ENCODE measurements at places on chromosomes 13 and 19.

GRCh38 chr13:82330499-82330898, 1551.8 kb downstream of the SLITRK1 start:
- peak; percentile 5 for DNase-seq

GRCh38 chr13:20713014-20713376, 9.5 kb downstream of the IL17D start:
- DNase-seq, result no peak

DNA sequence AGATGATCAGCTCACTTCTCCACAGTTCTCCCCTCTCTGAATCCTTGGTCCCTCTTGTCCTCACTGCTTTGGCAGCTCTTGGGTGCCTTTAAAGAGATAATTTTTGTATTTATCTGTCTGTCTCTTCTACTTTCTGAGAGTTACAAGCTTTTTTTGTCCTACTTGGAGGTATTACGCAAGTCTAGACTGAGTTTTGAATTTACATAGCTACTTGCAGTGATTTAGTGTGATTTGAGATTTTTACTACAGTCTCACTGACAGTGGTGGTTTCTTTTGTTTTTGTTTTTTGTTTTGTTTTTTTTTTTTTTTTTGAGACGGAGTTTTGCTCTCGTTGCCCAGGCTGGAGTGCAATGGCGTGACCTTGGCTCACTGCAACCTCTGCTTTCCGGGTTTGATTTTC, 22.1 kb downstream of the URI1 start:
- DNase-seq, result no peak

- no peak for DNase-seq
These were observed 1.3 kb upstream of the DOCK9 start for GRCh38 chr13:98979012-98979660.

DNA sequence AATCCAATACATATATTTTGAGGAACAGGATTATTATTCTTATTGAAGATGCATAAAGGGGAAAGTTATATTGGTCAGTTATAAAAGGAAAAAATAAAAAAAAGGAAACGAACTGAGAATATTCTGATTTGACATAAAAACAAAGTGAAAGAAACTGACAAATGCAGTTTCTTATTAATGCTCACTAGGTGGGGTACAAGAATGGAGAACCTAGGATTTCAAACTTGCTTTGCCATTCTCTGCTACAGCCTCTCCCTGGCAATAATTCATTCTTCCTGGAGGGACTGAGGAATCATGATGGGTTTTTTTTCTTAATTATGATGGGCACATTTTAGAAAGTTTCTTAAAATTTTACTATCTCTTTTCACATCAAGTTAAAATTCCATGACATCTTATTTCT, 154.9 kb downstream of the PCDH9 start:
- DNase-seq, result no peak

DNA sequence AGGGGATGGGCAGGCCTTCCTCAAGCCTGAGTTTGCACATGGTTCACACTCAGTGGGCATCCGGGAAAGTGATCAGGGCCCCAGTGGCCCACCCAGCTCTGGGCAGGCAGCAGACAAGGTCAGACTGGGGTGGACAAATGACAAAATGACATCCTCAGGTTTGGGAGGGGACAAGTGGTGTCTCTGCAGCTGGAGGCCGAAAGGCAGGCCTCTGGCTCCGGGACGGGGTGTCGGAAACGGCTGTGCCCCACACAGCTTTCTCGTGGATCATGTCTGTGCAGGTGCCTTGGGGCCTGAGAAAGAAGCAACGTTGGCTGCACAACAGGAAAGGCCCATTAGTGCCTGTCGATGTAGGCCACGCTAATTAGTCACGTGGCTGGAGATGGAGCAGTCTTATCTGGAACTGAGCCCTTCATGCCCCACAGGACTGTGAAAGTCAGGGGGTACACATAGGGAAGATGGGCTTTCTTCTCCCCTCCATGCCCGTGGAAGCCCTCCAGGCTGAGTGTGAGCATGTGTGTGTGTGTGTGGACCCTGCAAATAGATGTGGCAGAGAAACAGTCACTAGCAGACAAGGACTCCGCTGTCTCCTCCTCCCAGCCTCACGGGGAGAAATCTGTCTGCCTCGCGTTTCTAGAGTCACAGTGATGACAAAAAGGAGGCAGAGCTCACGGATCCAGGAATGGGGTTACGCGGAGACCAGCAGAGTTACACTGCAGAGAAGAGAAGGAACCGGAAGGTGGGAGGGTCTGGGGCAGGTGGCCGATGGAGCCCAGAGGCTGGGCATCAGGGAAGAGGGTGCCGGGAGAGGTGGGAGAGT, 44.2 kb downstream of the CHST8 start:
- DNase-seq, result no peak

DNA sequence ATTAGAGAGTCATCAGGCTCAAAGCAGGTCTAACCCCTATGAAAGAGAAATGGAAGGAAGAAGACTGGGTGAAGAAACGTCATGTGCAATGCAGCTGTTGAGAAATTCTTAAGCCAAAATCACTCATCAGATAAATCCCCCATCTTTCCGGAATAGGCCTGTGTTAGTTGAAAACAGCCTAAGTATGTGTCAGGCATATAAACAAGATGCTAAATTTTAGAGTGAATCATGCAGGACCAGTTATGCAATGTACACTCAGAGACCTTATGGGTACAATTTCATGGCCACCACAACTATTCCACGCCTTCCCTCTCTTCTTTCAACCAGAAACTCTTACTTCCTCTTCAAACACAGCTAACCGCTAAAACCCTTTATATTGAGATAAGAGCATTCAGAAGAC, 717.7 kb upstream of the ATXN8OS start:
- DNase-seq, result no peak

GRCh38 chr13:111623743-111624505, 303.5 kb downstream of the TEX29 start:
- no peak for DNase-seq

DNA sequence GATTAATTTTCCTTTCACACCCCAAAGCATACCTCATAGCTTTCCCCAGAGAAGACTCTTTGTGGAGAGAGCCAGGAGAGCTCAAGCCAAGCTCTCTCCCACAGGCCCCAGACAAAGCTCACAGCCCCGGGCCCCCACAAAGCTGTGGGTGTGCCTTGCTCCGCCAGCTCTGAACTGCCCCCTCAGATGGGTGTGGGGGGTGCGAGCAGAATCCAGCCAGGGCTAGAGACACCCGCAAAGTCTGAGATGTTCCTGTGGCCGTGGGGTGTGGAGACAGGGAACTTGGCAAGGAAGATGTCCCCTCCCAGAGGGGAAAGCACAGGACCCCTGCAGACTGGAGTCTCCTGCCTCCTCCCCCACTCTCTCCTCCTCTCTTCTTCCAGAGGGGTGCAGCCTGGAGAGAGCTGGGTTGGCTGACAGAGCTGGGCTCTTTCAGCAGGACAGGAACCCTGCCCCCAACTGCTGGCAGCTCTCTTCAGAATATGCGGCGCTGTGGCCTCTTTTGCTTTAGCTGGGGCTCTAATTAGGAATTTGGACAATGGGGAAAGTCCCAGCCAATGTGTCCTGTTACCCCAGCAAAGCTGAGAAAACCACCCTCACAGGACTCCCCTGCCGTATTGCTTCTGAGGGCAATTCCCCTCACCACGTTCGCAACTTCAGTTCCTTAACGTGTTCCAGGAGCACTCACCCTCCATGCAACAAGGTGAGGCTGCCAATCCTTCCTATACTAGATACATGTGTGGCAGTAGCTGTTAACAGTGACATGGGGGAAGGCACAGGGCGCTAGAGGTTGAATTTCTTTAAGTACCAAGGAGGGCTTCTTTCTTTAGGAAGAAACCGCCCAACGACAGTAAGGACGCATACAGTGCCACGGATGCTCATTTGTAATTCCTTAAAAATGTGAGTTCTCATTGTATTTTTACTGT, 170.0 kb downstream of the COL4A1 start:
- no peak for DNase-seq
